ENCODE measurements at places on chromosomes 1 and 21.

GRCh38 chr1:224959656-224960055 is 30.2 kb downstream of the DNAH14 start:
- DNase-seq = no peak

- DNase-seq = peak; percentile 87
Observed at GRCh38 chr1:38029081-38029681, 16.6 kb downstream of the UTP11 start.

DNA sequence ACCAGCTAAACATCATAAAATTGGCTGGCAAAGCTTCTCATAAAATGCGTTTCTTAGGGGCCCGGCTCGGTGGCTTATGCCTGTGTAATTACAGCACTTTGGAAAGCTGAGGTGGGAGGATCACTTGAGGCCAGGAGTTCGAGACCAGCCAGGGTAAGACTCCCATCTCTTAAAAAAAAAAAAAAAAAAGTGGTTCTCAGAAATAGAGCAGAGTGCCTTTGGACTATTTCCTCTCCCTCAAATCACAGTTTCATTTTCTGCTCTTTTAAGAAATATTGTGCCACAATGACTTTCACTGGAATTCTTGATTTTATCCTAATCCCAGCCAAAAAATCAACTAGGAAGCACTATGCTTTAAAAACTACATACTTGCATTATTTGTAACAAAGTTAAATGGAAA is 13.3 kb downstream of the HSF2BP start:
- no peak for DNase-seq

DNA sequence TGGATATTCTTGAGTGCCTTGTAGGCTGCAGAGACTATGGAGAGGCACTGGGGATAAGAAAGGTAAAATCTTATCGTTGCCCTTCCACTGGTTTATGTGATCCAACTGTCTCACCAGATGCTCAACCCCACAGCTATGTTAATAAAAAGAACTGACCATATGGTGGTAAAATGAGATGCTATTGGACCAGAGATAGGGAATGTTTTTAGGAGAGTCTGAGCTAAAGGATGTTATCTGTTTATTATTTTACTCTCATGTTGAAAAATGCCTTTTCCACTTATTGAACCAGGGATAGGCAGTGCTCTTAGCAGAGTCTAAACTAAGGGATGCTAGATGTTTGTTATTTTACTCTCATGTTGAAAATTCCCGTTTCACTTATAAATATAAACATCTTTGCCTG is 172.8 kb upstream of the GREM2 start:
- no peak for DNase-seq

GRCh38 chr1:214454569-214455396 is 96.6 kb downstream of the PTPN14 start:
- peak; percentile 20 for DNase-seq

DNA sequence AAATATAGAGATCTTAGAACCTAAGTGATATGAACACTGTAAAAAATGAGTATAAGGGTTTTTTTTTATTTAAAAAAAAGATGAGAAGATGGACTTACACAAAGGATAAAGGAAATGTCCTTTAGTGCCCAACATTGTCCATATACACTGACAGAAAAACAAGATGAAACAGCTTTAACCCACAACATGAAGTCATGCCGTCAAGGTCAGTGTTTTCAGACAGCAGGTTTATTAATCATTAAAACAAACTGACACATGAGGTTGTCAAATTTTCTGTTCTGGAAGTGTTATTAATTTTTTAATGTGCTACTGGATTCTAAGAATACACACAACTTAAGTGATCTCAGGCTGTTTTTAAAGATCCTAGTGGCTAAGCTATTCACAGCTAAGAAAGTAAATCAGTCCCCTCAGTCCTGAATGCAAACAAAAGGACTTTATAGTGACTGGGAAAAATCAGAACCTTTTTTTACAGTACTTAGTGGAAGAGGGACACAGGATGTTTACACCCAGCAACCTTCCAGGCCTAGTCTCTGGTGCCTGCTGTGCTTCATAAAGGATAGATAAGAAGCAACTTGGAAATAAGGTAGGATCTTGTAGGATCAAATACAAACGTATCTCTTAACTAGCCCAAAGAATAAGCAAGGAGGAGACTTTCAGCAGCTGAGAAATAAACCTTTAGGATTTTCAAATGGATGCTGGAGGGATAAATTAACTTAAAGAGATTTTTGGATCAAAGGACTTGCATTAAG is 21.9 kb upstream of the PKN2 start:
- DNase-seq = no peak

Measured in NCI-H2081 (cell line).